Stimulated activated CD8-positive, alpha-beta memory T cell treated with anti-CD3 and anti-CD28 coated beads, Interleukin-2, amount 100 ng/mL, for 1 hour (primary cell): ENCODE measurements at places on chromosomes 4 and X.

DNA sequence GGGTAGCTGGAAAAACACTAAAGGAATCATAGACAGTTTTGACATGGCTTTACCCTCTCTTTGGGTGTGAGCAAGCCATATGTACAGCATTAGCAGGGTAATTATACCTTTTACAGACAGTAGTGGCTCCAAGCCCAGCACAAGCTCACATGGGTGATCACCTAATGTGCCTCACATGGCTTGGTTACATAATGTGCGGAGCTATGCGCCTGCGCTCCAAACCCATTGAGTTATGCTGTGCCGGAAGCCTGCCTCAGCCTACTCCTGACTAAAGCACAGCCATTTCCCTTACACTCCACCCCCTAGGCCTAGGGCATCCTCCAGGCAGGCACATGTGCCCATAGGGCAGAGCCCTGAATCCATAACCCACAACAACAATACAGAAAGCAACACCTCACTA is 6.5 kb upstream of the TSPAN5 start:
- no peak for DNase-seq

DNA sequence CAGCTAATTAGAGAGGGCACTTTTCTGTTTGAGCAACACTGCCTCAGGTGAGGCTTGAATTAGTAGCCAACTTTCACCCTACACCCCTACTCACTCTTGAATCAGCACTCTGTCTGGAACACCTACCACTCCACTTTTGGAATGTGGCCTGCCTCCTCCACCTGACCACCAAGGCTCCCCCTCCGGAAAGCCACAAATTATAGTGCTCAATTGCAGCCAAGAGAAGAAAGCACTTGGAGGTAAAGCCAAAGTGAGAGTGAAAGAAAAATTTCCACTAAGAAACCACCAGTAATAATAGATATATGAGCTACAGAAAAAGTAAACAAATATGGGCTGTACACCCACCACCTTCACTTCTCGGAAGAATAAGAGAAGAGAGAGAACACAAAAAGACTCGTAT is 41.1 kb downstream of the PPP3CA start:
- no peak for DNase-seq

- no peak for DNase-seq
These were observed 282.7 kb upstream of the TAPT1 start for GRCh38 chr4:16508968-16509367.

DNA sequence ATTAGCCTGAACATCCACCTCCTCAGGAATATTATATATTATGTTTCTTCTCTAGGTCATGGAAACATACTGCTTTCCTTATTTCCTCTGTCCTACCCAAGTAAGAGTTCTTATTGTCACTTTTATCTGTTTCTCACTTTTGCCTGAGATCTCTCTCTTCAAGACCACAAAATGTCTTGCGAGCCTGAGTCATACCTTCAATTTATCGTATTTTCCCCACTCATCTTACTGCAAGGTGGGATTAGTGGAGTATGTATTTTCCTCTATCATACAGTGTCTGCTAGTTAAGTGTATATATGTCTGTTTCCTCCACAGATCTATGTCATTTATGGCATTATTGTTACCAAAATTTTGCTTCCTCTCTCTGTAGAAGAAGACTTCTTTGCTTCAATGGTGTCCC is 124.5 kb downstream of the EIF4E start:
- no peak for DNase-seq

DNA sequence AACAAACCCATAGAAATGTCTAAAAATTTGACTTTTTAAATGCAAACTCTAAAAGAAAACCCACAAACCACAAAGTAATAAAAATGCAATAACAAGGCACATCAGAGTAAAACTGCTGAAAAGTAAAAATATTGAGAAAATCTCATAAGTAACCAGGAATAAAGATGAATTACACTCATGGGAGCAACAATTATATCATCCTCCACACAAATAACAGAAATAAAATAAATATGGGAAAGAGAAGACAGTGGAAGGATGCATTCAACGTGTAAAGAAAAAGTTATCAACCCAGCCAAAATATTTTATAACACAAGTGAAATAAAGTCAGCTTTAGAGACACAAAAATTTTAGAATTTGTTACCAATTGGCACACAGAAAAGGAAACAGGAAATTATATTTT is 1420.2 kb downstream of the PCDH18 start:
- no peak for DNase-seq

DNA sequence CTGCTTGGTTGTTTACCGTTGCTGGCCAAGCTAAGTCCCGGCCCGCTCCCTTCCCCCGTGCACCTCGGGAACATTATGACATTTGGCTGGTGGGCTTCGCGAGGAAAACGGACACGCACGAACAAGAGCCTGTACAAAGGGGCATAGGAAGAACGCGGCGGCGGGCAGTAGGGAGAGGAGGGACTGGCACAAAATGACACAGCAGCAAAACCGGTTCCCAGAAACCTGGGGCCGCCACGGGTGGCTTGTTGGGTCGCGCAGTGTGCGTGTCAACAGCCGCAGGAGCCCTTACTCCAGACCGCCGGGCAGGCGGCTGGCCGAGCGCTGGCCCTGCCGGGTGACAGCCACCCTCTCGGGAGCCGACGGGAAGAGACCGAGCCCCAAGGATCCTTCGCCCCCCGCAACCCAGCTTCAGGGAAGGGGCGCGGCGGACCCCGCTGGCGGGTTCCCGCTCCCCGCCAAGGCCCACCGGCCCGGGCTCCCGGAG is 1.6 kb upstream of the LIN54 start:
- DNase-seq = no peak

- no peak for DNase-seq
These were observed 22.9 kb upstream of the CLGN start for GRCh38 chr4:140450352-140450751.
